Osteoblast (primary cell): ENCODE measurements at places on chromosomes 5 and 9. TPM values are rescaled to one million over a fixed set of nuclear protein-coding genes. Genes with fewer than 3 reads are reported as not detected.

The IER5L gene
- total RNA-seq = 86.1 and 104 TPM in 2 replicates

The CARD19 gene
- 38.4 and 38.6 TPM in 2 replicates for total RNA-seq

The BAAT gene
- total RNA-seq = under 0.01 TPM in 1 of 2 replicates, not detected in the other

The ROPN1L gene
- total RNA-seq = 0.59 and 0.72 TPM in 2 replicates

The GFI1B gene
- total RNA-seq = under 0.01 TPM in 1 of 2 replicates, not detected in the other

The GBGT1 gene
- 3.3 and 3.8 TPM in 2 replicates for total RNA-seq

The PCA3 gene
- total RNA-seq = under 0.01 and 0.36 TPM in 2 replicates

The PCDHB15 gene
- 0.88 and 1.1 TPM in 2 replicates for total RNA-seq

The SLC4A9 gene
- total RNA-seq = not detected in 2 replicates

The TPPP gene
- not detected in 2 replicates for total RNA-seq

The PGM5 gene
- total RNA-seq = 0.36 and 1.2 TPM in 2 replicates
